Lung (tissue), 17 donors: ENCODE measurements at places on chromosomes 6 and 20. TPM values are rescaled to one million over a fixed set of nuclear protein-coding genes. Genes with fewer than 3 reads are reported as not detected.

Gene PRDM13
- not detected for polyA plus RNA-seq

Gene NMBR
- 0.05 TPM for polyA plus RNA-seq

Gene MRPS10
- 19.7 TPM for polyA plus RNA-seq

Gene PPP1R14C
- polyA plus RNA-seq = 6.5 TPM

Gene ANKRD60
- not detected for polyA plus RNA-seq

Gene BFSP1
- 0.65 TPM for polyA plus RNA-seq
